Mucosa of descending colon (tissue), 3 donors: ENCODE measurements at places on chromosomes 13 and 19. TPM values are rescaled to one million over a fixed set of nuclear protein-coding genes. Genes with fewer than 3 reads are reported as not detected.

GRCh38 chr19:49801401-49801888, 11.6 kb downstream of the FUZ start:
- no peak for DNase-seq

- DNase-seq, result no peak
Measured at GRCh38 chr19:29571181-29571580, 34.9 kb upstream of the POP4 start.

DNA sequence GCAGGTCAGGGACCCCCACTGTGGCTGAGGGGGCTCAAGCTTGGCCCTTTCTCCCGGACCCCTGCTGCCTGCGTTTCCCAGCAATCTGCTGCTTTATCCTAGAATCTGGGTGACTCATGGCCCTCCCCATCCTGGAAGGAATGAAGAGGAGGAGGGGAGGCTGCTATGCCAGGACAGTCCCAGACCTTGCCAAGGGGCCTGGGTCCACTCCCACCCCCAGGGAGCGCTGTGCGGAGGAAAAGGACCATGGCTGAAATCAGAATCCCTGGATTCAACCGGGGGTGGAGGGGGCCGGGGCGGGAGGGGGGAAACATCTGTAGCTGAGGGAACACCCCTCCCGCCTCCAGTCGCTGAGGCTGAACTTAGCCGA, 20.5 kb downstream of the ZNF114 start:
- DNase-seq, result no peak

GRCh38 chr19:3407556-3408516, 41.5 kb downstream of the NFIC start:
- no peak for DNase-seq

GRCh38 chr13:112643759-112644459, 45.9 kb upstream of the ATP11A start:
- no peak for DNase-seq

- DNase-seq, result no peak
Measured at GRCh38 chr13:89279374-89279773, 1608.2 kb downstream of the SLITRK5 start.

DNA sequence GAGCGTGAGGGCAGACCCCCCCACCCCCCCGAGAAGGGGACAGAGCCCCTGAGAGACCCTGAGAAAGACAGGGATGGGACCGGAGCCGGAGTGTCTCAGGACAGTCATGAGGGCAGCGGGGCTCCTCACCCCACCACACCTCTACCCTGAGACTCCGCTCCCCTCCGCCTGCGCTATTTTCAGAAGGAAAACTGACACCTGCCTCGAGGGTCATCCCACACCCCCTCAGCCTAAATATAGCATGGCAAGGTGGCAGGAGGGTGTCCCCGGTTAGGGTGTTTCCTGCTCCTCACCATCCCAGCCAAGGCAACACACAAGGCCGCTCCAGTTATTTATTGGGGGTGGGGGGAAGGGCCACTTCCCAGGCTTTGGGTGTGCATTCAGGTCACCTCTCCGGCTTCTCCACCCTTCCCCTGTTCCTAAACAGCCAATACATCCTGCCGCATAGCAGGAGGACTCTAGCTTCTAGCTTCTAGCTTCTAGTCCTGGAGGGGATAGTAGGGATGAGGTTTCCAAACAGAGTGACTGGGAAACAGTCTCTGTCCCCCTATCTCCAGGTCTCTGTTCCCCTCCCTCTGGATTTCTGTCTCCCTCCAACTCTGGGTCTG, 1.4 kb upstream of the NTF4 start:
- DNase-seq, result no peak

DNA sequence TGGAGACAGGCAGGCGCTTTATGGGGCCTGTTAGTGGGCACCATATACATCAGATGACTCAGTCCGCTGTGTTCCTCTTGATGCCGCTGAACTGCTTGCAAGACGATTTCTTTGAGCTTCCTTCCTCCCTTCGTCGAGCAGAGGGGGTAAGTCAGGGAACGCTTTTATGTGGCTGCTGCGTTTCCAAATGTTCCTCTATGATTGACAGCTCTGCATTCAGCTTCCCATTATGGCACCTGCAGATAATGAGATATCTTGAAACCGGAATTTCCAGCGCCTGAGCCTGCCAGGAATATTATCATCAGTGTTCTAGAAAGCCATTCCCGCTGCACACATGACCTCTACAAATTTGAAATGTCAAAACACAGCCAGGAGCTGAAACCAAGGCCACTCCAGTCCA, 257.0 kb downstream of the TSHZ3 start:
- no peak for DNase-seq

- DNase-seq, result peak; percentile 68
Measured at GRCh38 chr13:24228852-24229458, 68.4 kb downstream of the SPATA13 start.

- DNase-seq, result no peak
Measured at GRCh38 chr13:53612200-53612599, 583.6 kb downstream of the OLFM4 start.

DNA sequence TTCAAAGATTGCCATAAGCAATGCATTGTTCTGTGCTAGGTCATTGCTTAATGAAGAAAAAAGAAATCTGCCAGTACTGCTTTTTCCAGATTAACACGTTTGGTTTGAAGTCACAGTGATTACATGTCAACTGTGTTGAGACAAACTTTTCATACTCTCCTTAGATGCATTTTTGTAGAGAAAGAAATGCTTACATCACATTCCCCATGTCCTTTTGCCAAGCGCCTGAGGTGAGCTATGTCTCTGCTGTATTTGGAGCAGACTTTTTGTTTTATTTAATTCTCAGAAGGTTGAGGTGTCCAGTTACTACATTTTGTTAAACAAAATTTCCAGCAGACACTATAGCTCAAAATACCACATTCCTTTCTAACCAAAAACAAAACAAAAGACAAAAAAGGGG, 16.2 kb downstream of the LACC1 start:
- no peak for DNase-seq

PNKP gene
- total RNA-seq, result 84.3 TPM

C19orf85 gene
- total RNA-seq, result not detected

ANGPTL8 gene
- not detected for total RNA-seq

EFNA2 gene
- 19.0 TPM for total RNA-seq

OR10H1 gene
- total RNA-seq, result 0.07 TPM

CLC gene
- total RNA-seq, result not detected

ZNF709 gene
- total RNA-seq, result 1.2 TPM
